ENCODE measurements at places on chromosomes 5 and 9.

- no peak for DNase-seq
Observed at GRCh38 chr9:68509689-68510088, 31.0 kb downstream of the TMEM252 start.

DNA sequence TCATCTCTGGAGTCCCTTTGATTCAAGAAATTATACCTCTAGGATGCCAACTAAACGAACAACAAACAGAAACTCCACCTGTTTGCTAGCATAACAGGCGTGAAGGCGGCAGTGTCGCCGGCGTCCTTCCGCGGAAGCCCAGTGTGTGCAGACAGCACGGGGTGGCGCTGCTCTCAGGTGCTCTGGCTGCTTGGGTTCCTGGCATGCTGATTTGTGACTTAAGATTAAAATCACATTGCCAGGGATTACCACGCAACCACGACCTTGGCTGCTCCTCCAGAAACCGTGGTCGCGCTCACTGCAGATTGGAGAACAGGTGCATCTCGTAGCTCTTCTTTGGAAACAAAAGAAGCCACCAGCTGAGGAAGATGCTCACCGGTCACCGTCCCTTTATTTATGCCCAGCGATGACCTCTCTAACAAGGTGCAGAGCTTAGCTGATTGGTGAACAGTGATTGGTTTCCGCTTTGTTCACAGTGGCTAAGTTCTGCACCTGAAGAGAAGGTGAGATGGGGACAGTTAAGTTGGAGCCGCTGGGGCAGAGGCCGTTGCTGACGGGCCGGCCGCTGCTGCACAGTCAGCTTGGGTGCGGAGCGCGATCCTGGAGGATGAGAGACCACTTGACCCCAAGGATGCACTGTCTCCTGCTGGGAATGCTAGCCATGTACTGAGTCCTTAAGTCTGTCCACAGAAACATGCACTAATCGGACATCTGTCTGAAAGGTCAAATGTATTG, 232.3 kb downstream of the FANCC start:
- DNase-seq: no peak

GRCh38 chr5:179268966-179269693, 76.1 kb downstream of the ADAMTS2 start:
- DNase-seq: no peak

DNA sequence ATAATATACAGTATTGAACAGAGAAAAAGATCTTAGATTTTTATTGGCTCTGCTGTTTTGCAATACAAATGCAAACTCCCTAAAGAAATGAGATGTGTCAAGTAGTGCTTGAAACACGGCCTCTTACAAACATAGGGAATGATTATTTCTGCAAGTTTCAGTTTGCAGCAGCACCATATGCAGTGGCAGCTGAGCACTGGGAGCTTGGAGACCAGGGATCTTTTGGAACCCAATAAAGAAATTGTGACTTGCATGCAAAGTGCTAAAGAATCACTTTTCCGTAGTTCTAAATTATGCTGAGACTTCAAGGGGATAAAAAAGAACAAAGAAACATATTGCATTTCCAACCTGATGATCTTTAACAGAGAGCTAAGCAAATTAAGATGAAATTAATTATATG, 674.6 kb upstream of the ZNF608 start:
- no peak for DNase-seq

DNA sequence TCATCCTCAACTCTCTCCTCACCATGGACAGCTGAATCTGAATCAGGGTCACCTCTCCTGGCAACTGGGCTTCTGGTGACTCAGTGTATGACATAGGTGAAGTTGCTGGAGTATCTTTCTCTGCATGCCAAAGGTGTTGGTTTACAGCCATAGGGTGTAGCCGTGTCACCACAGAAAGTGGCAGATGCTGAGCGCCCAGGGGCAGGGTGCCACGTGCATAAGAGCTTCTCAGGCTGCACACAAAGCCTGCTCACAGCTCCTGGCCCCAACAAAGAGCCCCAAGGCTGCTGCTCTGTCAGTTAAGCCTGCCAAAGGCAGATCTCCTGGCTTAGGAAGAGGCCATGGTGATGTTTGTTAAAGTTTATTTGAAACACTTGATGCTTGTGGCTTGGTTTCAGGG, 297.7 kb upstream of the WWC1 start:
- no peak for DNase-seq

GRCh38 chr5:177087398-177088005, 787 bp downstream of the FGFR4 start:
- no peak for DNase-seq

DNA sequence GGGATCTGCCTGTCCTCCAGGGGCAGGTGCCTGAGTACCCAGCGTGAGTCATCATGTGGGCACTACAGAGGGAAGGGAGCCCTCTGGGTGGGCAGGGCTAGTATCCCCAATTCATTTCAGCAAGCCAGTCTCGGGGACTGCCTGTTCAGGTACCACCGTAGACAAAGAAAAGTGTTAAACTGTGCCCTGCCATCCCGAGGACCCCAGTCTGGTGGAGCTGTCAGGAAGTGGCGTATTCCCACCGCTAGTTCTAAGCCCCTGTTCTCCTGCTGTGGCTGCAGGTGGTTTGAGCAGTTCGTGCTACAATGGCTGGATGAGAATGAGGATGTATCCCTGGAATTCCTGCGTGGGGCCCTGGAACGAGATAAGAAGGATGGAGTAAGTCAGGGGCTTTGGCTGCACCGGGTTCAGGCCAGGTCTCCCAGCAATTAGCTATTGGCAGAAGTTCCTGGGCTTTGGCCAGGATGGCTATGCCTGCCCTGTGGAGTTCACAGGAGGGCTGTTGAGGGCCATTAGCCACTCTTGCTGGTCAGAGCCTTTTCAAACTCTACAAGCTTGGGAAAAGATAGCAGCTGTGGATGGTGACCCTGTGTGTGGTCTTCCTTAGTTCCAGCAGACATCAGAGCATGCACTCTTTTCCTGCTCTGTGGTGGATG, 93.2 kb upstream of the RUSC2 start:
- no peak for DNase-seq

DNA sequence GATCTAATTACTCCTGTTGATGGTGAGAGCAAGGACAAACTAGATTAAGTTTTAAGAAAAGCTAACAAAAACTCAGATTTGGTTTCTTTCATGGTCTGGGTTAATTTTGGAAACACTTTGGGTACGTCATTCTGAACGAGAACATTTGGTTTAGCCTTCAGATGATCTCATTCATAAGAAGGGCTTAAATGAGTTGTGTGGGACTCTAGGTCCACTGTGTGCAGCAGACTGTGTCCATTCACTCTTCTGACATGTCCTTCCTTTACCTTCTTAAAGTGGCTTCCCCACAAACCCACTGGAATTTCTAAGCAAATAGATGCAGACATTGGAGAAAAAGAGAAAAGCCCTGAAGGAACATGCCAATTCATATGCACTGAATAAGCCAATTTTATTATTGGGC, 96.8 kb downstream of the FBXO4 start:
- no peak for DNase-seq

DNA sequence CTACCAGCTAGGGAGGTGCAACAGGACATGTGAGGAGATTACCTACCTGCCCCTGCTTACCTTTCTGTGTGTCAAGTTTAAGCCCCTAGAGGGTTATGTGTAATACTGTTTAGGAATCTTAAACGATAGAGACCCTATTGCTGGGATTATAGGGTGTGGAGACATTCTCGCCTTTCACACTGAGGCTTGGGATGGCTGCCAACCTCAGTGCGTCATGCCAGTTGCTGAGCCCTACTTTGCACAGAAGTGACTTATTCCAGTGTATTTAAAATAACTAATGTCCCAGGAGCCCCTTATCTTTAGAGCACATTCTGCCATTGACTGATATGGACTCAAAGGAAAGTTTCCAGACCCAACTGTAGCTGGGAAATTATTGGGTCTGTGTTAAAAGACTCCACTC, 76.6 kb upstream of the XPA start:
- DNase-seq: no peak

GRCh38 chr5:166679331-166679730, 1612.1 kb upstream of the WWC1 start:
- DNase-seq: no peak

DNA sequence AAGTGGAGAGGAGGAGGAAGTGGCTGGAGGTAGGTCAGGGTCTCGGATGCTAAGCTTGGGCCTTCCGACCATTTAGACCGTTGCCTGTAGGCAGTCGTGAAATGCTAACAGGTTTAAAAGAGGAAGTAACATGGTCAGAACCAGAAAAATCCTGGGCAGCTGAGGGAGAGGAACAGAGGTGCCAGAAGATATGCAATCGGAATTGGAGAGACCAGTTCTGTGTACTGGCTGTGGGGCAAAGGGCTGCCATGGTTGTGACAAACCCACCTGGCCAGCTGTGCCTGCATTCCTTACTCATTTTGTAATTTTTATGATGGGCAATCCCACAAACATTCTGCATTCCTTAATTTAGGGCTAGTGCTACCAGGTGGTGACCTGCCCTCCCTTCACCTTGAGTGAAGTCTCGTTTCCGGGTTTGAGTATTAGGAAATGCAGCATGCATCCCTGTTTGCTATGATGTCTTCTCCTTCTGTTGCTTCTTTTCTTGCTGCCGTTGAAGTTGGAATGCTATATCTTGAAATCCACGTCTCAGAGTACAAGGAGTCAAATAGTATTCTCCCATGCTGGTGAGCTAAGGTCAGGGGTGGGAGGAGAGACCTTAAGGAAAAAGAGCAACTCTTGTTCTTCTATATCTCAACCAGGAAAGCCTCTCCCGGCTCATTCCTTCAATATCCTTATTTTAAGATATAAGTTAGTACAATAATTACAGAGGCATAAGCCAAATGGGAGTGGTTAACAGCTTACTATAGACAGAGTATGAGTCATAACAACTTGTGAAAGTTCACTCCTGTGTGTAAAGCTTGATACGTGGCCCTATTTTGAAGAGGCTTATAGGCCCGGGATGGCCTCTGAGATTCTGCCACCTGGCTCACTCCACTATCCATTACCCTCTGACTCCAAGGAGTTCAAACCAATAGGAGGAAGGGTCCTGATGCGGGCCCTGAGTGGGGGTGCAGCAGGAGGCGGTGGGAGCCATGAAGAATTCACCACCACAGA, 37.0 kb downstream of the B4GALT1 start:
- no peak for DNase-seq

GRCh38 chr9:93332317-93332716, 119.2 kb upstream of the FAM120A start:
- DNase-seq: no peak

DNA sequence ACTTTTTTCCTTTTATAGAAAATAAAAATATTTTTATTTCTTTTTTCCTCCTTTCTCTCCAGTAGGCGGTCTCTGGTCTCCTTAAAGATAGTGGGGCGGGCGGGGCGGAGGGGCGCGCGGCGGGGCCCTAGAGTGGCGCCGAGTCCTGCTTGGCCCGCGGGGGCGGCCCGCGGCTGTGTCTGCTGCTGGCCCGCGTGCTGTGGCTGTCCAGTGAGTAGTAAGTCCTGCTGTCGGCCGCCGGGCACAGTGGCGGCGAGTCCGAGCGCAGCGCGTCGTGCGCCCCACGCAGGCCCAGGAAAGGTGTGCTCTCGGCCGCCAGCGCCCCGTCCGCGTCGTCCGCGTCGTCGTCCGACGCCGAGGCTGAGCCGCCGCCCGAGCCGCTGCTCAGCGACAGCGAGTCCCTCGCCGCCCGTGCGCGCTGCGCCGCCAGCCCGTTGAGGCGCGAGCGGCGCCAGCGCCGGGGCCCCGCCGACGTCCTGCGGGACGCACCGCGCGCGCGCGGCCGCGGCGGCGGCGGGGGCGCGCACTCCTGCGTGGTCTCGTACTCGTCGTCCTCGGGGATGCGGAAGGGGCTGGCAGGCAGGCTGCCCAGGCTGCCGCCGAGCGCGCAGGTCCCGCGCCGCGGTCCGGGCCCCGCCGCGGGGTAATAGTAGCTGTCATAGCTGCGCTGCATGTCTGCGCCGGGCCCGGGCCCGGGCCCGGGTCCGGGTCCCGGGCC, 52.3 kb downstream of the PSD2 start:
- DNase-seq: peak; percentile 65

DNA sequence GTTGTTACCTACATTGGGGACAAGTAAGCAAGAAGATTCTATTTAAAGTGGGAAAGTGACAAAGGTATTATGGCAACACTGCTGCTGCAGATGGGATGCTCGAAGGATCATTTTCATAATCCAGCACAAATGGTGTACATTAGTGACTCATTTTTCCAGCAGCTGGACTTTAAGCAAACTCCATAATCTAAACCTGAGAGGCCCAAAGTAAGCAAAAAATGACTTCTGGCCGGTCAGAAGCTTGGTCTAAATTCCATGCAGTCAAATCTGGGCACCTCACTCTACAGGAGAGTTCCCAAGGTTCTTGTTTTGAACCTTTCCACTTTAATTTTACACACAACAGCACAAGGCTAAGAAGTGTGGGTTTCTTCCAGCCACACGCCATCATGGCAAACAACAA, 43.6 kb upstream of the TRAF1 start:
- DNase-seq: no peak

DNA sequence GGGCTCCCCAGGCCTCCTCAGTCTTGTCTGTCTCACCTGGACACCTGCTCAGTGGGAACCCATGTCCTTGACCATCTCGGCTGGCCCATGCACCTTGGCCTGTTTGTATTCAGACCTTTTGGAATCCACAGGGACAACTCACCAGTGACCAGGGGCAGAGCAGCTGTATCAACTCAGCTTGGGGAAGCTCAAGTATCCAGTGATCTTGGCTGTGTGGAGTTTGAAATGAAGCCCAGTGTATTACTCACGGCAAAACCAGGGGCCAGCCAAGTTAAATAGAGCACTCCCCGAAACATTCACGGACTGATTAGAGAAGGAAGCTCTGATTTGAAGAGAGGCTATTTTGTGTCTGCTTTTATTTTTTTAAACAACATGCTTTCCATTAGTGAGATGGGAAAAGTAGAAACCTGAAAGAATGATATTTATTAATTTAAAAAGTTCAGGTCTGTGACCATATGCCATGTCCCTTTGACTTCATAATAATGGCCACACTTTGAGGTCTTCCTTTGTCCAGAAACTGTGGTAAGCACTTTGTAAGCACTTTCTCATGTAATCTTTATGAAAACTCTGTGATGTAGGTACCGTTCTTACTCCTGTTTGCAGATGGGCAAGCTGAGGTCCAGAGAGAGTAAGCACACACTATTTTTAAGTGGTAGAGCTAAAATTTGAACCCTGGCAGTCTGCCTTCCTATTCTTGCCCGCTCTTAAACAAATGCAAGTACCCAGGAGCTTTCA, 656.5 kb downstream of the BNC2 start:
- no peak for DNase-seq

GRCh38 chr5:135153661-135154060, 119.6 kb upstream of the PITX1 start:
- DNase-seq: no peak

DNA sequence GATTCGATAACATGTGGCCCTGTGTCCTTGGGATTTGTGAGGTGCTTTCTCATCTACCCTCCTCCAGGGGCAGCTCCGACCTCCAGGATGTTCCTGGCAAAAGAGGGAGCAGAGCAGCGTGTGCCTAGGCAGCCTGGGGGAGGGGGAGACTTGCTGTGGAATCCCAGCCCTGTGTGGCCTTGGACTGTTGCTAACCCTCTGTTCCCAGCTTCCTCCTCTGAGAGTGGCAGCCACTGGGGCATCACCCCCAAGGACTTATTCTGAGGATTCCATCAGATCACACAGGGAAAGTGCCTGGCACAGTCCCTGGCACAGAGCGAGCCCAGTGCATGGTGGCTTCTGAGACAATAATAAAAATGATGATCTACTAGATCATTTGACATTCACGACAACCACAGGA, 265.1 kb upstream of the MVB12B start:
- DNase-seq: no peak

GRCh38 chr9:6961845-6962522, 204.2 kb downstream of the KDM4C start:
- no peak for DNase-seq

All from stimulated activated CD4-positive, alpha-beta T cell treated with anti-CD3 and anti-CD28 coated beads, Interleukin-2, amount 100 ng/mL, for 4 hours (primary cell).